CD8-positive, alpha-beta memory T cell (primary cell): ENCODE measurements at places on chromosomes 4 and X. TPM values are rescaled to one million over a fixed set of nuclear protein-coding genes. Genes with fewer than 3 reads are reported as not detected.

DNA sequence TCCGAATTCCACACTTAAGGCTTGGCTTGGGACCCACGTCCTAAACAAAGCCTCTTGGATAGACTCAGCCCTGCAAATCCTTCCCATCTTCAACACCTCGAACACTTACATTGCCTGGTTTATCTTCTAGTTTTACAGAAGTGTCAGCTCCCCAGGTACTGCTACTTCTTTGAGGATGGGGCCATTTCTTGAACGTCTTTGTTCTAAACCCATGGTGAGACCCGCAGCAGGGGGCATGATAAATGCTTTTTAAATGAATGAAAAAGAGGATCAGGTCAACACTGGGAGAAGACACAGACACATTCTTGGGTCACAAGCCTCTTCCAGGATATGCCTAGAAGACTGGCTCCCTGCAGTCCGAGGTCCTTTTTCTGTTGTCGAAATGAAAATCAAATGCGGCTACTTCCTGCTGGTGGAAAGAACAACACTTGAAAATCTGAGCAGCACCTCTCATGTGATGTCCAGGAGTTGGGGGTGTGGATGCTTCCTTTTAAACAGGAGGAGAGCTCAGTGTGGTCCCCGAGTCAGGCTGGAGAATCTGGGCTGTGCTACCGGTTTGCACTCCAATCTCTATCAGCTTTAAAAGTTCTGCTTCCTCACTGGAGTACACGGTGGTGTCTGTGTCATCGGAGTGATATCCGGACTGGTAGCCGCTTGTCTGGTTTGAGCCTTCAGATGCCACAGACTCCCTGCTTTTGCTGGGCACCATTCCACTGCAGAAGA is 45.8 kb downstream of the KDR start:
- no peaks in the 10 kb centered on the region for H3K36me3 ChIP-seq
- H3K4me1 ChIP-seq, result no peaks in the 10 kb centered on the region
- DNase-seq, result no peak
- H3K27ac ChIP-seq, result no peak overlapping the region

- no peak overlapping the region for H3K27ac ChIP-seq
- no peaks in the 10 kb centered on the region for H3K36me3 ChIP-seq
- H3K4me1 ChIP-seq, result no peaks in the 10 kb centered on the region
- no peak overlapping the region for H3K4me3 ChIP-seq
Measured at GRCh38 chr4:139786494-139787354, 121.1 kb downstream of the MGST2 start.

DNA sequence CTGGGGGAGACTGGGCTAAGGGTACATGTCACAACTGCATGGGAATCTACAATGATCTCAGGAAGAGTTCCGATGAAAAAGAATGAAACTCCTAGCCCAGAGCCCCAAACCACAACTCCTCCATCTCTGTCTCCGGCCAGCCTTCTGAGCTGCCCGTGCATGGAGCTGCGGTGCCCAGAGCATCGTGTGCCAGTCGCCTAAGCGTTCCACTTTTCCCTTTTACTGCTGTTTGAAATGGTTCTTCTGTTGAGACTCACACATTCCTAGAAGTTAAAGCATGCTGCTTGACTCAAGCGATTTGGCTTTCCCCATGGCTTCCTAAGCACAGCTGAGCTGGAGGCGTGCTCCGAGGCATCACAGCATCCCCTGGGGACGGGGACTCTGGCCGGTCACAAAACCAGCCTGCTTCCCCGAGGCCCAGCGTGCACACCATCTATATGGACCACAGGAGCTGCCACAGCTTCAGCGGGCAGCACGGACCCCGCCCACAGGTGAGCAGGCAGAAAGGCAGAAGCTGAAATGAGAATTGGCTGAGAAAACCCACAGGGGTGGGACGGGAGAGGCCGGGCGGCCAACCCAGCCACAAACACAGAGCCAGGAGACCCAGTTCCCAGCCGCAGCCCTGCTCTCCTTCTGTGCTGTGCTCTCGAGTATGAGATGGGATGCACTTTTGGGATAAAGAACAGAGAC is 5.0 kb downstream of the CCNQ start:
- no peak overlapping the region for H3K4me3 ChIP-seq
- H3K27ac ChIP-seq, result no peak overlapping the region
- DNase-seq, result no peak
- H3K27me3 ChIP-seq, result no peaks in the 10 kb centered on the region
- peaks cover 12% of the 10 kb centered on the region for H3K4me1 ChIP-seq

Gene ADGRG4
- not detected for total RNA-seq

Gene ASIC5
- not detected for total RNA-seq

DNA sequence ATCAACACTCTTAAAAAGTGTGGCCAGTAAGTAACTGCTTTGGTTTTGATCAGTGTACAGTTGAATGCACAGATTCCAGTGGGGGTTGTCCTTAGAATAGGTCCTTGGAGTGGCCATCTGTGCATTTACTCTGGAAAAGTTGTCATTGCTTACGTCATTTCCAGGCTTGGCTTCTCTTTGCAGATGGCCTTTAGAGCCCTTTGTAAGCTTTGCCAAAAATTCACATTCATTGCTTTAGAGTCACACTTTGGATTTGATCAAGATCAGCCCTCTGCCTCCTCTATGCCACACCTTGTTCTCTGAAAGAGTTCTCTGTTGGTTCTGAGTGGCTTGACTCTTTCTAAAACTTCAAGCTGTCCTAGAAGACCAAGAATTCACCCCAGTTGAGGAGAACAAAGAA is 83.9 kb downstream of the MAMLD1 start:
- DNase-seq, result no peak
- H3K36me3 ChIP-seq, result no peaks in the 10 kb centered on the region
- H3K4me1 ChIP-seq, result peaks cover 8% of the 10 kb centered on the region
- no peak overlapping the region for H3K4me3 ChIP-seq
- no peaks in the 10 kb centered on the region for H3K27me3 ChIP-seq

GRCh38 chrX:51837921-51838320 is 55.5 kb upstream of the MAGED1 start:
- no peaks in the 10 kb centered on the region for H3K27me3 ChIP-seq
- no peaks in the 10 kb centered on the region for H3K36me3 ChIP-seq
- H3K4me1 ChIP-seq, result no peaks in the 10 kb centered on the region
- no peak overlapping the region for H3K27ac ChIP-seq
- no peak overlapping the region for H3K4me3 ChIP-seq

Gene MAGEC2
- not detected for total RNA-seq

Gene SAGE1
- total RNA-seq, result not detected
